Renal cortex interstitium (tissue), 15 donors: ENCODE measurements at places on chromosomes 16 and 17. TPM values are rescaled to one million over a fixed set of nuclear protein-coding genes. Genes with fewer than 3 reads are reported as not detected.

The OTOP2 gene
- not detected for polyA plus RNA-seq

The KCNJ18 gene
- polyA plus RNA-seq: not detected

The ALOX15B gene
- 1.0 TPM for polyA plus RNA-seq

The DPEP3 gene
- polyA plus RNA-seq: not detected

The KRT15 gene
- 0.51 TPM for polyA plus RNA-seq

The ALOXE3 gene
- not detected for polyA plus RNA-seq

The G6PC1 gene
- polyA plus RNA-seq: 9.5 TPM

The LLGL2 gene
- 45.9 TPM for polyA plus RNA-seq

The GLP2R gene
- polyA plus RNA-seq: not detected

The MRM1 gene
- 4.3 TPM for polyA plus RNA-seq

- DNase-seq: no peak
These were observed 8.1 kb downstream of the SERPINF1 start for GRCh38 chr17:1769822-1770477.

GRCh38 chr17:1533661-1534325 lies 17.4 kb upstream of the INPP5K start:
- DNase-seq: no peak

GRCh38 chr17:17041018-17041521 lies 1.2 kb upstream of the MPRIP start:
- DNase-seq: no peak

DNA sequence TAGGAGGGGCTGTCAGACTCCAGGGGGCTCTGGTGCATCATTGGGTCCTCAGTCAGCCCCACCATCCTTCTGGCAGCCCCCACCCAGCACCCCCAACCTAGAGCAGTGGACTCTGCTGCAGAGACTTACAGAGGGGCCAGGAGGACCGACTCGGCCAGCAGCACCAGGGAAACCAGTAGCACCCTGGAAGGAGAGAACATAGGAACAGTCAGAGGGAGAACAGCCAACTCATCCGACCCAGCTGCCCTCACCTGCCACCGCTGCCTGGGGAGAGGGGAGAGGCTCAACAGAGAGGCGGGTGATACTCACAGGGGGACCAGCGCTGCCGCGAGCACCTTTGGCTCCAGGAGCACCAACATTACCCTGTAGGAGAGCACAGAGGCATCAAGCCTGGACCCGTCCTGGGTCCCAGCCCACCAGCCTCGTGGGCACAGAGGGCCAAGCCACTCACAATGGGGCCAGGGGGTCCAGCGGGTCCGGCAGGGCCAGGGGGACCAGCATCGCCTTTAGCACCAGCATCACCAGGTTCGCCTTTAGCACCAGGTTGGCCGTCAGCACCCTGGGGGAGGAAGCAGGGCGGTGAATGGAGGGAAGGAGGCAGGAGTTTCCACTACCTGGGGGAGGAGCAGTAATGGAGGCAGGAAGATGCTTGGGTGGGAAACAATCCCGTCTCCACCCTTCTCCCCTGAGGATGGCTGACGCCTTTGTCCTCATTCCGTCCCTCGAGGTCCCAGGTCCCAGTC lies 11.7 kb downstream of the COL1A1 start:
- no peak for DNase-seq

- no peak for DNase-seq
These were observed 11.0 kb downstream of the SLC12A3 start for GRCh38 chr16:56876048-56876447.

DNA sequence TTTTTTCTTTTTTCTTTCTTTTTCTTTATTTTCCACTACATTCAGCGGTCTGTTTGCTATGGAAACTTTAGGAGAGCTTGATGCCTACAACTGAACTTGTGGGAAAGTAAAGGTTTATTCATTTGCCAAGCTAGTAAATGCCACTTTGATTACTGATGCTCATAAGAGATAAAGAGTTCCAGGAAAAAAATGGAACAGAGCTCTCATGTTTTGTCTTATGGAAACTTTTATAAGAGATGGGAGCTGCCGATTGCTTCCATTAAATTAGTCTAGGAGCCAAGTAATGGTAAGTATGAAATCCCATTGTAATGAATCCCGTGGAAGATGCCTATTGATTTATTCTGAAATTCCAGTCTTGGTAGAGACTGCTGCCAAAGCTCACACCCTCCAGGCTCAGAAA lies 7.1 kb downstream of the ANKFN1 start:
- no peak for DNase-seq

DNA sequence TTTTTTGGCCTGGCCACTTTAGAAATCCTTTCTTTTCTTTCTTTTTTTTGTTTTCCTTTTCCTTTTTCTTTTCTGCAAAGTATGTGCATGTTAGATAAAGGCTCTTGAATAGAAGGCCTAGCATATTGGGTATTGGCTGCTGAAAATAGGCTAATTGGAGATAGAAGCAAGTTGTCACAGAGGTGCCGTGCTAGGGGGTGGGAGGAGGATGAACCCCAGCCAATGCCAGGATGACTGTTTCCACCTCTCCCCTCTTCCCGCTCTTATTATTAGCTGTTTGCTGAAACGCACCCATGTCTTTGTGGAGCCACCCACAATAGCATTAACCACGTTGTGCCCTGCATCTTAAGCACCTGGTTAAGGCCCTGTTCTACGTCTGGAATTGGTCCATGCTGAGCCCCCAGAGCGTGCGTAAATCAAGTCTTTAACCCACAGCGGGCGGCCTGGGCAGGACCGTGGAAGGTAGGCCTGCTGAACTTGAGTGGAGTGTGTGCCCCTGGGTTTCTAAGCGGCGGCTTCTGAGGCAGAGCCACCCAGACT lies 123.6 kb downstream of the MSI2 start:
- DNase-seq: no peak

GRCh38 chr17:43125967-43126910 lies 1.1 kb upstream of the BRCA1 start:
- no peak for DNase-seq

GRCh38 chr16:2250652-2251295 lies 613 bp downstream of the ECI1 start:
- no peak for DNase-seq

- DNase-seq: no peak
These were observed 27.4 kb upstream of the GNAO1 start for GRCh38 chr16:56163938-56164337.

DNA sequence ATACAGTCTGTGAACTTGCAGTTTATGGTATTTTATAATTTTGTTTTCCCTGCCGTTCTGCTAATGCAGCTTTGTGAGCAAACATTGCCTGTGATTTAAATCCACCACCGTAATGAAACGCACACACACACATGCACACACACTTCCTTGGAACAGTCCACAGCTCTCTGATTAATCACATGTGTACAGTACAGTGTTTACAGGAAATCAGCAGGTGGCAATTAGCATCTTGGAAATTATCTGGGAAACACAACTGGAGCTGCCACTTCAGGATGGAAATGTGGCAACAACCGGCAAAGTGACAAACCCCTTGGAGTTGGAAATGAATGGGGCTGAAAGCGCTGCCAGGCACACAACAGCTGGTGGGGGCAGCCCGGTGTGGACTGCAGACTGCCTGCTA lies 12.9 kb upstream of the ZKSCAN2 start:
- DNase-seq: no peak

- no peak for DNase-seq
These were observed 48.0 kb downstream of the ABCC6 start for GRCh38 chr16:16175296-16175695.

GRCh38 chr17:50837286-50837979 lies 2.0 kb downstream of the WFIKKN2 start:
- DNase-seq: no peak

DNA sequence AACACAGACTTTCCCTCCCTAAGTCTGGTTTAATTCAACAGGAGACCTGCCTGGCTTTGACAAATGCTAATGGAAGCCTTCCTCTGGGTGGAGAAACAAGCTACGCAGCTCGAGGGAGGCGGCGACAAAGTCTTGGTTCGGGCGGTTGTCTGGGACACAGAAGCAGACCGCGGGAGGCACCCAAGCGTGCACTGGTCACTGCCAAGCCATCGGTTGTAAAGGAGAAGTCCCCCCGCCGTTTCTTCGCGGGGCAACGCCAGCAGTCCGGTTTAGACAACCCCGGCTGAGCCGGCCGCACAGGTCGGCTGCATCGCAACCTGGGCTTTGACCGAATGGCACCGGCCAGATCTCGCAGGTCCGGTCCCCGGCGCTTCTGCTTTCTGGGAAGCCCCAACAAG lies 586 bp downstream of the GLYR1 start:
- DNase-seq: peak; percentile 45

GRCh38 chr16:1105888-1106620 lies 10.0 kb upstream of the C1QTNF8 start:
- no peak for DNase-seq

- no peak for DNase-seq
These were observed 214.6 kb downstream of the SNX29 start for GRCh38 chr16:12191102-12191501.

- no peak for DNase-seq
These were observed at the start of gene THRA for GRCh38 chr17:40062329-40063186. Gene THRA (plus strand): TSS chr17:40062965. CDS start chr17:40074489, 11,524 bp downstream.

DNA sequence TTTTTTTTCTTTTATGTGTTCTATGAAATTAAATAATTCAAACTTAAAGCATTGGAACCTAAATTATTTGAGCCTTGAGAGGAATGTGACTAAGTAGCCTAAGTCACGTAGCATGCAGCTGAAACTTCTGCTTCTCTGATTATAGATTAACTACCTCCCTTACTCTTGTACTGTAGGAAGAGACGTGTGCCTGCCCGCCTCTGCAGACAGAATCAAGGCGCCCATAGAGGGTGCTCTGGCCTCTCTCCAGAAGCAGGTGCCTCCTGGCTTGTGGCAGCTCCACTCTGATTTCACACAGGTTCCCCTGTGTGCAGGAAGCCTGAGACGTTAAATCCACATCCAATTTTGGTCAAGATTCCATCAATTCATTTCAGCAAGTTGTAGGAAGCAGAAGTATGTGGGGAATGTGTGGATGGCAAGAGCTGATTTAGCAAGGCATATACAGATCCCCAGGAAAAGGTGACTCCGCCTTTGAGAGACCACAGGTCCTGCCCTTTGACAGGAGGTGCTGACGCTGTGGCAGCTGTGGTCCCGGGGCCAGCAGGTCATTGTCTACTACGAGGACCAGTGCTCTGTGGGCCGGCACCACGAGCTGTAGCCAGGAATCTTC lies 1418.8 kb downstream of the CDH11 start:
- no peak for DNase-seq

GRCh38 chr17:12390631-12391030 lies 275.1 kb upstream of the MYOCD start:
- DNase-seq: no peak

DNA sequence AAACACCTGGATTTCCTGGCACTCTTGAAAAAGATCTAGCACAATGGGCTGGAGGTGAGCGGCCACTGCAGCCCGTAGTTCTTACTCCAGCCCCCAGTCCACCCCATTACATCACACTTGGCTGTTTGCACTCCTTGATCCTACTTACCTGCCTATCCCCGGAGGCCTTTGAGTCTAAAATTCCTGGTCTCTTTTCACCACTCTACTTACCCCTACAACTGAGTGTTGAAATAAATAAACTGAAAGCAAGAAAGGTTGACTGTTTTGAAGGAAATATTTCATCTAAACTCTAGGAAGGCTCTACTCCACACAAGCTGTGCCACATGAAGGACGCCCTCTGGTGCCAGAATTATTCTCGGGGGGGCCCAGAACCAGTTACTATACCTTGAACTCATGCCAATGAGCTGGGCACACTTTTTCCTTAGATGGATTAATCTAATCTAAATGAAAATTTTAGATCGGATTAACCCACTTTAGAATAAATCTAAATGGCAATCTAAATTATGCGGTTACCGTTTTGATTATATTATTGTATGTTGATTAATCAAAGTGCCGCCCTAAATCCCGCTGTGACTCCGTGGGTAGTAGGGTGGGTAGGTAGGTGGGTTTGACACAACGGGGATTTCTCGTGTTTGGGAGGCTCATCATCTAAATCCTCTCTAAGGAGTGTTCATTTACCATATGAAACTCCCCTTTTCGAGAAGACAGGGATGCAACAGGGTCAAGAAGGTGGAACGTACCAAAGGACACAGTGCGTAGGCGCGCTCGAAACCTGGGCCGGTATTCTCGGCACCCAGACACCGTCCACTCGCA lies 651 bp upstream of the EIF1 start:
- no peak for DNase-seq

GRCh38 chr17:45222014-45222288 lies 266 bp downstream of the FMNL1 start:
- DNase-seq: no peak

- DNase-seq: no peak
These were observed 23.0 kb downstream of the ARHGAP27 start for GRCh38 chr17:45409659-45410076.

DNA sequence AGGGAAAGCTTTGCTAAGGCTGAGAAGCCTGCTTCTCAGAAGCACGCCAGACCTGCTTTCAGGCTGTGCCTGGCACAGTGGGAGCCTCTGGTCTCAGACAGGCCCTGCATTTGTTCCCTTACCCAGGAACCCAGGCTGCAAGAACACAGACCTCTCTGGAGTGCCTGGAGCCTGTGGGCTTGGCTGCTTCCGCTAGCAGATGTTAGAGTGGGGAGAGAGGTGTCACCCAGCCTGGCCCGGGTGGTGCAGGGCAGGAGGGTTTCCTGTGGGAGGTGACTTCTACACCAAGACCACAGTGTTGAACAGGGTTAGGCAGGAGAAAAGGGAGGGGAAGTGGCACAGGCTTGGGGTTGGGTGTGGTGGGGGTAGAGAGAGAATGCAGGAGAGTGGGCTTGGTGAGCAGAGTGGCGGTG lies 35.8 kb upstream of the ADGRG1 start:
- DNase-seq: no peak

- no peak for DNase-seq
These were observed 11.5 kb downstream of the ZNF597 start for GRCh38 chr16:3431779-3432219.

DNA sequence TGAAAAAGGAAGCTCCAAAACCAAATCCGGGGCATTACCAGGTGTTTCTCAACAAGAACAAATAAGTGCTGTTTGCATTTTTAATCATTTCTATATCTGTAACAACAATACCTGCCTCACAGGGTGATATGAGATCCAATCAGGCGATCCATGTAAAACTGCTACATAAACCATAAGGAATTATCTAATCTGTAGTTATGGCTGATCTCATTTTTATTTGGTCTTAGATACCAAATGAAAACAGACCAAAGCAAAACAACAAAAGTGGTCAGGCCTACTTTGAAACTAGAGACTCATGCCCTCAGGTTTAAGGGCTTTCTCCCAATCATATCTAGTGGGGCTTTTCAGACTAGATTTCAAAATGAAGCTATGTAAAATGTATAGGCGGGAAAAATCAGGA lies 28.3 kb downstream of the XPO6 start:
- no peak for DNase-seq

GRCh38 chr16:2366660-2367309 lies 26.3 kb upstream of the ABCA3 start:
- DNase-seq: no peak

- DNase-seq: no peak
These were observed at the start of gene MC1R for GRCh38 chr16:89918453-89919347. Gene MC1R (plus strand): TSS chr16:89918862. CDS start chr16:89919259, 397 bp downstream.

DNA sequence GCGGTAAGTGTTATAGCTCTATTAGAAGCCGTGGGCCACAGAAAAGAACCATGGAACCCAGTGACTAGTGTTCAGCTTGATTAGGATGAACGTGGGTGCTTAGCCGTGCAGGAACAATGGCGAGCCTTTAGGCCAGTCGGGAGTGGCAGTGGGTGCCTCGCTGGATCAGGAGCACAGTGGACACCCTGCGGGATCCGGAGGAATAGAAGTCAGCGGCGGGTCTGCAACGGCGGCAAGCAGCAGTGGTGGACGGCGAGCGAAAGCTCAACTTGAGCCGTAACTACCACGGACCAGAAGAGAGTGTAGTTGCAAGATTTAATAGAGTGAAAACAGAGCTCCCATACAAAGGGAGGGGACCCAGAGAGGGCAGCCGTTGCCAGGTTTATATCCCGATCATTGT lies 37.3 kb upstream of the CDH15 start:
- DNase-seq: no peak
